ENCODE measurements at places on chromosomes 4 and X.

GRCh38 chr4:89837993-89838390, 1.0 kb upstream of the SNCA start:
- DNase-seq: no peak

DNA sequence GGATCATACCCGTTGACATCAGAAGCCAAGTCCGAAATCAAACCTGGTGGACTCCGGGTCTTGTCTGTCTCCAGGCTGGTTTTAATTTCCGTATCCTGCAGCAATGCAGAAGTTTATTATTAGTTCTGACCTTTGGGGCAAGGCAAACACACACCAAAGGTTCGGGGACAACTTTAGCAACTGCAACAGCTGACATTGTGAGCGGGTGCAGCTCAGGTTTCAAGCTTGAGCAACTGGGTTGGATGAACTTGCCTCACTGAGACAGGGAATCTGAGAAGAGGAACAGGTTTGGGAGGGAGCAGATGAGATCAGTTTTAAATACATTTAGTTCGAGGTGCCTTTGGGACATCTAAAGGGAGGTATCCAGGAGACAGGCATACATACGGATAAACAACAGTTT, 110.7 kb downstream of the GNL3L start:
- no peak for DNase-seq

DNA sequence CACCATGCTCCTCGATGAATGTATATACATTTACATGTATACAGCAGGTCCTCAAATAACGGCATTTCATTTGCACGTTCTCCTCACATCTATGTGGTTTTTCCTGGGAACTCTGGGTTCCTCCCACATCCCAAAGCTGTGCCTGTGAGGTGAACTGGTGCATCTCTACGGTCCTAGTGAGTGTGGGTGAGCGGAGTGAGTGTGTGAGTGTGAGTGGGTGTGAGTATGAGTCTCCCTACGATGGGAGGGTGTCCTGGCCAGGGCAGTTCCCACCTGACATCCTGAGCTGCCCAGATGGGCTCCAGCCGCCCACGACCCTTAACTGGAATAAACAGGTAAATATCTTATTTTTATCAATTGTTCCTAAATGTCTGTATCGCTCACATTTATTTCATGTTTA, 40.0 kb downstream of the ACSL1 start:
- no peak for DNase-seq

- DNase-seq: no peak
These were observed 102.7 kb downstream of the SLC4A4 start for GRCh38 chr4:71441186-71442169.

DNA sequence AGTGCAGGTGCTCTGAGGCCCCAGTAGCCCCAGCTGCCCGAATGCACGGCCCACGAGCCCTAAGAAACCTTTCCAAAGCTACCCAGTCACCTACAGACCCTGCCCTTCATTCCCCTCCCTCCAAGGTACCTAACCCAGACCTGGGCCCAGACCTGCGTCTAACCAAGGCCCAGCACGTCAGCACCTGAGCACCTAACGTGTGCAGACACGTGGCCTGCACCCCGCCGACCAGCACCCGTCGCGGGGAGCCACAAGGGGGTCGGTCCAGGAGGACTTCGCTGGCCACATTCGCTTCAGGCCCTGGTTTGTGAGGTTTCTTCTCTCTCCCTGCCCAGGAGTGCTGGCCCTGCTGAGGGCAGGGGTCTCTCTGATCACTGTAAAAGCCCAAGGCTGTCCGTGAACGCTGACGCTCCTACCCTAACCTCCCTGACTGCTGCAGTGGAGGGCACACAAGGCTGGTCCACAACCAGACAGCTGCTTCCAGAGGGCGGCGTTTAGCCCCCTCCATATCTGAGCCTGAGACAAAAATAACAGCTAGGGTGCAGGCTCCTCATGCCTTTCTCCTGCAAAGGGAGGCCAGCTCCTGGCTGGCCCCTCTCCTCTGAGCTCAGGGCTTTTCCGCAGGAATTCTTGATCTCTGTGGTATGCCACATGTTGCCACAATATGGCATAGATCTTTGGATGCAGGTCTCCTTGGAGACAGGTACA, 31.8 kb downstream of the WDR1 start:
- no peak for DNase-seq

GRCh38 chr4:135934026-135934425, 1598.3 kb downstream of the PCDH18 start:
- no peak for DNase-seq

DNA sequence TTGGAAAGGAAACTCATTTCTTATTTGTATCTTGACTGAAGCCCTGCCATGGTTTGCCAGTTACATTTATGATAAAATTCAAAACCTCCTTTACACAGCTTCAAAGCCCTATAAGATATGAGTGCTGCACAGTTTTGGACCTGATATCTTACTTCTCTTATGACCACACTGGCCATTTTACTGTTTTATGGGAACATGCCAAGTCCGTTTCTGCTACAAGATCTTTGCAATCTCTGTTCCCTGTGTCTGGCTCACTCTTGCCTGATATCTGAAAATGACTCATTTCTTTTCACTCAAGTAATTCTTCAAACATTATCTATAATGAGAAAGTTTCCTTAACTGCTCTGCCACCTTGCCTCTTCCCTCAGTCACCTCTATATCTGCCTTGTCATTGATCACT, 247.3 kb downstream of the SPOCK3 start:
- no peak for DNase-seq
